Hepatocyte (in vitro differentiated cells): ENCODE measurements at places on chromosomes 4 and X. TPM values are rescaled to one million over a fixed set of nuclear protein-coding genes. Genes with fewer than 3 reads are reported as not detected.

DNA sequence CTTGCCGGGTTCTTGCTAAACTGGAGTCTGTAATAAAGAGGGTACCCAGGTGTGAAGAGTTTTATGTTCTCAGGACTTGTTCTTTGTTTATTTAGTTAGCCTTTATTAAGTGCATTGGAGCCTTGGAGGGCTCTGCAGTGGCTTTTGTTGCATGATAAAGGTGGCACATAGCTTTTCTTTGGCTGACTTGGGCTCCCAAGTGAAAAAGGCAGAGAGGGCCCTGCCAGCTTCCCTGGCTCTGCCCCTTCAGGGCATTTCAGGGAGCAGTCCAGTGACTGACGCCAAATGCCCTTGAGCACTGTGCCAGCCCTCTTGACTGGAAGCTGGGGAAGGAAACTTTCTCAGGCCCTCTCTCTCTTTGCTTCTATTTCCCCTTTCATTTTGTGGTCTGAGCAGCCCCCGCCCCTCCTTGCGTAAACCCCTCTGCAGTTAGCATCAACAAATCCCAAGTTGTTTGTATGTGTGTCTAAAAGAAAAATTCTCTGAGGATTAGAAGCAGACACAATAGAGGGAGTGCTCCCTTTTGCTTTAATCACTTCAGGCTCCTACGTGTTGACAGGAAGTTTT, 152.2 kb downstream of the NHS start:
- DNase-seq = no peak

DNA sequence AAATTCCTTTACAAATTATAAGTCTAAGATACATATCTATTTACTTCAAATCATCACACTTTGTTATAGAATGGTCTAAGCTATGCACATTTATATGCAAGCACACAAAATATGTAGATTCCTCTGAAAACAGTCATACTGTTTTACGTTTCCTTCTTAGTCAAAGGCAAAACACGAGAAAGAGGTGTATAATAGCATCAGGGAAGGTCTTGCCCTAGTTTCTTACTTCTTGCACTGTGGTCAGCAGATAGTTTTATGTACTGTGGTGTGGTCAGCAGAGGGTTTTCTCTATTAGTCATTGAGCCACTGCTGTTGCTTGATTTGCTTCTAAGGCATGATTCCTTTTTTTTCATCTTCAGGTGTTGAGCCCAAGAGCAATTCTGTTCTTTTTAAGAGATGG, 117.7 kb downstream of the ADAM29 start:
- no peak for DNase-seq

DNA sequence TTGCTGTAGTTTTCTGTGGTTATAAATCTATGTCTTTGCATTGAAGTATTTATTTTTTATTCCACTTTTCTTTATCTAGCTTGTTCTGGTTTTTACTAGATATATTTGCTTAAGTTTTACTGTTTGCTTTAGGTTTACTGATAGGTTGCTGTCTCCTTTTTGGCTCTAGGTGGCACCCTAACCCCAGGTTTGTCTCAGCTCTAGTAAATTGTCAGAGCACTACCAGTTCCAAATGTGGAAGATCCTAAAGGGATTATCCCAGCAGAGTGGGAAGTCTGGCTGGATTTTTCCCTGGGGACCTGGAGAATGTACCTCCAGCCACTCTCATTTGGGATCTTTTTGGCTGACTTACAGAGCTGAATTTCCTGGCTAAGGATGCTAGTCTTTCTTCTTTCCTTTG, 106.1 kb downstream of the PBDC1 start:
- peak; percentile 52 for DNase-seq

- DNase-seq = no peak
Measured at GRCh38 chr4:159188646-159189045, 85.8 kb downstream of the RAPGEF2 start.

GRCh38 chr4:123350191-123350544, 46.4 kb upstream of the SPRY1 start:
- peak; percentile 82 for DNase-seq

- no peak for DNase-seq
Measured at GRCh38 chr4:58507079-58507478, 1396.9 kb upstream of the IGFBP7 start.

DGAT2L6 gene
- not detected in 2 replicates for total RNA-seq

DNA sequence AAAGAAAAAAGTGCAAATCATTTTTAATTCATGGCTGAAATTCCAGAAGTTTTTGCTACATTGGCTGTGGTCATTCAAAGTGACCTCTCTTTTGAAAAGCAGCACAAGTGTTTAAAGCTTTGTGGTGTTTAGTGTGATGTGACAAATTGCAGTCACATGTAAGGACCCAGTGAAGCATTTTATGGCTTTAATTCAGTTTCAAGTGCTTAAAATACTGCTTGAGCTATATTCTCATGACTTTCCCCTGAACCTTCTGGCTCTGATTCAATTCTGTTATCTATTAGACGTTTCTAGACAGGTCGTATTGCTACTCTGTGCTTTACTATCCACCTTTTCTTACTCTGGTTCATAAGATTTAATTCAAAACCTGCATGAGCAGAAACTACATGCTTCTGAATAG, 105.8 kb downstream of the FAT4 start:
- no peak for DNase-seq

DNA sequence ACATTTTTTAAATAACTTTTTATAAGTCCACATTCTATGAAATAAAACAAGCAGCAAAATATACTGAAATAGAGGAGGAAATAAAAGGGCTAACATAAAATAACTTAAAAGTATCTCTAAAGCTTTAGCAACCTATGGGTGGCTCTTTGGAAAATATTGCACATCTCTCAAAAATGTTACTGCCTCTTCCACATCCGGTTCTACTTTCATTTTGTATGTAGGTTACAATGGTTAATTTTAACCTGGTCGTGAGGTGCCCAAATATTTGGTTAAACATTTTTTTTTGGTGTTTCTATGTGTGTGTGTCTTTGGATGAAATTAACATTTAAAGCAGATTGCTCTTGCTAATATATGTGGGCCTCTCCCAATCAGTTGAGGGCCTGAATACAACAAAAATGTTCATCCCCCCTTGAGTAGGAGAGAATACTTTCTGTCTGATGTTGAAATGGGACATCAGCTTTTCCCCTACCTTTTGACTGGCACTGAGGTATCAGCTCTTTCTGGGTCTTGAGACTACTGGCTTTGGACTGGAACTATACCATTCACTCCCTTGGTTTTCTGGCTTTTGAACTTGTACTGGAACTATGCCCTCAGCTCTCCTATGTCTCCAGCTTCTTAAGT, 353.0 kb downstream of the ADAM29 start:
- no peak for DNase-seq

GDPD2 gene
- 1.6 TPM in 2 replicates for total RNA-seq

TASL gene
- total RNA-seq = 0.30 TPM in 1 of 2 replicates, not detected in the other

DNA sequence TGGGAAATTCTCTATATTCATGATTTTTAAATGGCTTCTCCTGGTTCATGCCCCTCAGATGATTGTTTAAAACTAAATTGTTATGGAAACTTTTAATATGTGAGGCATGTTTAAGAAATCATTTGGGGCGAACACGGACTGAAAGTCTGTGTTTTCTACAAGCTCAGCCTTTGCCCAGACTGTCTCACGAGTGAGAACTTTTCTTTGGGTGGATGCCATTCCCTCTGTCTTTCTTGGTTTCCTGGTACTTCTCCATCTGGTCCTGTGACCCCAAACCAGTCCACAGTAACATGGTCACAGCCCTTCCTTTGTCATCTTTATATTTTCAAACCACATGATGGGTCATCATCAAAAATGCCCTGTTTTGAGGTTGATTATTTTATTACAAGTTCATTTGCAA, 186.6 kb upstream of the GNPDA2 start:
- no peak for DNase-seq

DNA sequence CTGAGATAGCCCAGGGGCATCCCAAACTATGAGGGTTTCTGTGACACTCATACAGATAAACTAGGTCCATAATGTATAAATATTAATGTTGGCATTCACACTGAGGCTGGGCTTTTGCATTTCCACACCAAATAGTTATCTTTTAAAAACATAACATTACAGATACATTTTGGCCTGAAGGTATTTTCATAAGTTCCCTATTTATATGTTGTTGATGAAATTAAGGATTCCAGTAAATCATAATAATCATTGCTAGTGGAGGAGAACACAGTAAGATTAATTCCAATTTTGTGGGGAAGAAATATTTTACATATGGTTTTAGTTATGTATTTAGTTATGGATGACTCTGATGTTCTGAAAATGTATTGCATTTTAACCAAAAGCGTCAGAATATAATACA, 479.6 kb downstream of the CCSER1 start:
- DNase-seq = no peak

GRCh38 chrX:38939067-38939466, 137.8 kb downstream of the MID1IP1 start:
- no peak for DNase-seq

GRCh38 chr4:188002323-188002722, 6.8 kb downstream of the ZFP42 start:
- DNase-seq = no peak

- peak; percentile 87 for DNase-seq
Measured at GRCh38 chr4:15004739-15005301, 2.5 kb downstream of the CPEB2 start.

CCDC160 gene
- 0.47 and 0.84 TPM in 2 replicates for total RNA-seq

- no peak for DNase-seq
Measured at GRCh38 chr4:75668596-75668995, 4.6 kb downstream of the G3BP2 start.

DNA sequence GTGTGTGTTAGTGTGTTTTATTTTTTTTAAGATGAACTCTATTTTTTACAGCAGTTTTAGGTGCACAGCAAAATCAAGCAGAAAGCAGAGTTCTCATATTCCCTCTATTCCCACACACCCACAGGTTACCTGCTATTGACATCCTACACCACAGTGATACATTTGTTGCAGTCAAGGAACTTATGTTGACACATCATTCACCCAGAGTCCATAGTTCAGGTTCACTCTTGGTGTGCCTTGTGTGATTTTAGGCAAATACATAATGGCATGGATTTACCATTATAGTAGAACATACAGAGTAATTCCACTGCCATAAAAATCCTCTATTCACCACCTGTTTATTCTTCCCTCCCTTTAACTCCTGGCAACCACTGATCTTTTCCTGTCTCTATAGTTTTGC, 28.7 kb downstream of the DIAPH2 start:
- DNase-seq = peak; percentile 54

DNA sequence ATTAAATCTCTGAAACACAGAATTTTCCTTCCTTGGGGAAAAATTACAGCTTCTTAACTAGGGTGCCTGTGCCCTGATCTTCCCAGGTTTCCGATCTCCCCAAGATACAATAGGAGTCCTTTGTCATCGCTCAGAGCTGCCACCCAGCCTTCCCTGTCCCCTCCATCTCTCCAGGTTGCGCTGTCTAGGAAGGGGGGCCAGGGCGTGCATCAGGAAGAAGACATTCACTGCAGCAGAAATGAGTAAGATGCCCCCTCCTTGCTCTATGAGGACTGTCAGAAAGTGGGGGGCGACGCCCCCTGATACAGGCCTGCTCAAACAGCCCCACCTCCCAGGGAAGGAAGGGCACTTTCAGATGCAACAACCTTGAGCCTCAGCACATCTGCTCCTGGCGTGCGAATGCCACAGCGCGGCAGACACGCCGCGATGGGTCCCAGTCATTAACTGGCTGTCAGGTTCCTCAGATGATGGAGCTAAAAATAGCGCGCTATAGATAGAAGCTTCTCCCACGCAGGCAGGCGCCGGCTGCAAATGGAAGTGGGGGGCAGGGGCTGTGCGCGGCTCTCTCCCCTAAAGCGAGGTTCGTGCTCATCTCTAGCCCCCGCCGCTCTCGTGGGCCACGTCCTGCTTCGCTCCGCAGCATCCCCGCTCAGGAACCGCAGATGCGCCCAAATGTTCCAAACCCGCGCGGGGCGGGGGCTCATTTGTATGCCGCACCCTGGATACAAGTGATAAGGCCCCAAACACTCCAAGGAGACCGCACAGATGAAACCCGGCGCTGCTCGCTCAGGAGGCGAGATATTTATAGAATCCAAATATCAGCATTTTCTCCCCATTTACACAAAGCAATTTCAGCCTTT, 57.6 kb upstream of the LGI2 start:
- no peak for DNase-seq

GRCh38 chr4:122218762-122219161, 66.6 kb downstream of the BLTP1 start:
- peak; percentile 4 for DNase-seq
